ENCODE measurements at places on chromosomes 6 and 20.

- no peak for DNase-seq
Measured at GRCh38 chr6:144898741-144899140, 613.6 kb downstream of the UTRN start.

- peak; percentile 2 for DNase-seq
Measured at GRCh38 chr6:141726248-141726647, 406.5 kb upstream of the GJE1 start.

- peak; percentile 86 for DNase-seq
Measured at GRCh38 chr6:100461278-100461916, 3.3 kb downstream of the SIM1 start.

- no peak for DNase-seq
Measured at GRCh38 chr6:44138717-44139350, 11.5 kb downstream of the TMEM63B start.

- DNase-seq = no peak
Measured at GRCh38 chr20:51500311-51500710, 42.2 kb downstream of the NFATC2 start.

- DNase-seq = no peak
Measured at GRCh38 chr6:146896062-146896813, 297.5 kb downstream of the ADGB start.

DNA sequence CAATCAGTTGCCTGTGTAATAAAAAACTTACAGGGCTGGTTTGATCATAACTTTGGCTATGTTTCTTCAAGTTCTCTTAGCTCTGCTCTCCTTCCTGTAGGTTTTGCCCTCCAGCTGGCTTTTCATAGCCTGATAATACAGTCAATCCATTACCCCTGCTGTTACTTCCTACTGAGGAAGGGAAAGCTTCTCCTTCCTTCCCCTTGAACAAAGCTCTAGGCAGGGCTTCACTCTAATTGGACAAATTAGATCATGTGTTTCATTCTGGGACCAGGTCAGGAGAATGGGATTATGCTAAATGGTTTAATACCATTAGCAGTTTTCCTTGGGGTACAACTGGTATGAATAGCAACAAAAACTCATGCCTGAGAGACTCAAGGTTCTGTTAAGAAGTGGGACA lies 106.8 kb upstream of the MCHR2 start:
- DNase-seq = no peak

GRCh38 chr20:44566811-44567210 lies 15.6 kb upstream of the PKIG start:
- no peak for DNase-seq

DNA sequence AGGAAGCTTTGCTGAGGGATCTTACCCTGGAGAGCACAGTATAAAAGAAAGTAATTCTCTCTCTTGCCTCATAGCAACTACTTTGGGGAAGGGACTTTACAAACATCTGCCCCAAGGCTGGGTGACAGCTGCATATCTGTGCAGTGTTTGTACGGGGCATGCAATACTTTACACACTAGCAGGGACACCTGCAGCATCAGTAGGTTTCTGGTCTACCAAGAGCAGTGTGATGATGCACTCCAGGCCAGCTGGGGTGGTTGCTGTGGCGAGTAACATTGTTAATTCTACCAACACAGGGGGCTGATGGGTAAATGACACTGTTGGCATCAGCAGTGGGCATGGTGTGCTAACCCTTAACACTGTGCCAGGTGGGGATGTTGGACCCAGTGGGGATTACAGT lies 48.0 kb downstream of the ADTRP start:
- DNase-seq = no peak

GRCh38 chr20:47623206-47623605 lies 121.5 kb downstream of the NCOA3 start:
- no peak for DNase-seq

DNA sequence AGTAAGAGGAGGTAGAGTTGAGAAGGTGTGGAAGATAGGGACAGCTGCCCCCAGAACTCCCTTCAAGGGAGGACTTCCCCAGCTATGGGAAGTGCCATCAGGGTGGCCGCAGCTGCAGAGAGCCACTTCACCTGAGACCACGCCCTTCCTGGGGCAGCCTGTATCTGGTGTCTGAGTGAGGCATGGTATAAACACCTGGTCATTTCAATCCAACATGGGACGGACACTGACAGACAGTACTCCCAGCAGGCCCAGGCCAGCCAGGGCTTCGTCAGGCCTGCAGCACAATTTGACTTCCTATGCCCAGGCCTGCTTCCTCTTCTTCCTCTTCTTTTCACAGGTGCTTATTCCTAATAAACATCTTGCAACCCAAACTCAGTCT lies 4.5 kb downstream of the SOX12 start:
- peak; percentile 26 for DNase-seq

- no peak for DNase-seq
Measured at GRCh38 chr20:39913274-39913673, 775.8 kb downstream of the MAFB start.

- DNase-seq = no peak
Measured at GRCh38 chr6:123022975-123023374, 26.9 kb downstream of the CLVS2 start.

- DNase-seq = no peak
Measured at GRCh38 chr6:111503660-111504059, 20.6 kb upstream of the REV3L start.

DNA sequence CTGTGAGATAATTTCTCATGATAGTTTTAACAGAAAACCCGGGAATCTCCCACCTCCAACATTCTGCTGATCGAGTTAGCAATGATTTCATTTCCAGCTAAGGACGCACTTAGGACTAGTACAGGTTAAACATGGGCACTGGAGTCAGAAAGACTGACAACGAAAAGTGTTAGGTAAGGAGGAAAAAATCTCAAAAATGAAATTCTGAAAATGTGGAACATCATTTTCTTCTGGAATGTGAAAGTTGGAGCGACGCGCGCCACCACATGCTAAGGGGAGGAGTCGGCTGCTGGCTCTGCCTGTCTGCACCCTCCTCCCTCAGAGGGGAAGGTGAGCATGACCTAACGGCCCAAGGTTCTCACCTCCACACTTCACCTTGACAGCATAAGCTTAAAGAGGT lies 221.6 kb upstream of the KCNG1 start:
- no peak for DNase-seq

GRCh38 chr6:84441456-84441855 lies 214.0 kb upstream of the CEP162 start:
- DNase-seq = no peak
